AML-193 (cell line): ENCODE measurements at places on chromosomes 5 and 9.

DNA sequence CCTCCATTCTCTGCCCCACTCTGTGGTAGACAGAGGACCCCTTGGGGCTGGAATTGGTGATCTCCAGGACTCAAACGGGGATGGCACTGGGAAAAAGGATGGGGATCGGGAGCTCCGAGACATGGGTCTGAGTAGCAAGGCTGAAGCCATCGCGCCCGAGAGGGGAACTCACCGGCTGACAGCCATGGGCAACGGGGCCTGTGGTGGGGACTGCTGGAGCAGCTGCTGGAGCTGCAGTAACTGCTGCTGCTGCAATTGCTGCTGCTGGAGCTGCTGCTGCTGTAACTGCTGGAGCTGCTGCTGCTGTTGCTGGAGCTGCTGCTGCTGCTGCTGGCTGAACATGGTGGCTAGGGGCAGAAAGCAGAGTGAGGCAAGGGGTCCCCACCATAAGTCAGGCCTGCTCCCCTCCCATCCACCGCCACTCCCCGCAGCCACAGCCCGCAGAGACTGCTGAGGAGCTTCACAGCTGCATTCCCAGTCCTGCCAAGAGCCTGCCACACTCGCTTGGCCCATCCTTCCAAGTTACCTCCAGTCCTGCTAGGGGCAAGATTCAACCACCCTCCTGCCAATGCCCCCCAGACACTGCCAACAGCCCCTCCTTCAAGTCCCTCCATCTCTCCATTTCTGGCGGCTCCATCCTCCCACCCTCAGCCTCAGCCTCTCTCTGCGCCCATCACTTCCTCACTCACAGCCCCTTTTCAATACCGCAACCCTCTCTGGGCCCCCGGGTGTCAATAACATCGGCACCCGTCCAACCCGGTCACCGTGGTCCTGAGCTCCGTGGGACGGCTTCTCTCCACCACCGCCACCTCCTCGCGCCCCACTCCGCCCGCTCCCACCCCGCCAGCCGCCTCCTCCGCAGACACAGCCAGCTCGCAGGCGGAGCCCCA, 611 bp downstream of the CIZ1 start:
- no peak for DNase-seq

- peak; percentile 24 for DNase-seq
Measured at GRCh38 chr9:132877824-132878694, at the start of gene AK8. Gene AK8 (minus strand): TSS chr9:132878284. CDS start chr9:132878255, 29 bp downstream.

DNA sequence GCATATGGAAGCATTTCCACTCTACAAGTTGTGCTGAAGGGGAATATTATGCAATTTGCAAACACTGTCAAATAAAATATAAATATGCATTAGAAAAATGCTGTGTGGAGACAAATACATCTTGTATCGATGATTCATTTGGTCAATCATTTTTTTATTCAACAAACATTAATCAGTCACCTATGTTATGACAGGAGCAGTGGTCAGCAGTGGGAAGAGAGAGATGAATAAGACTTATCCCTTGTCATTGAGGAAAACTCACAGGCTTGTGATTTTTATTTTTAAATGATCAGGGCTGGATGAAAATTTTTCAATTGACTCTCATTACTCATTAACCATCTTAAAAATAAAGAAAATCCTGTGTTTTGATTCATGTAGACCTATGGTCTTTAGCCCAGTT, 574.1 kb downstream of the ACTL7B start:
- DNase-seq = no peak

GRCh38 chr5:143913008-143913752, 101.2 kb downstream of the HMHB1 start:
- DNase-seq = no peak

DNA sequence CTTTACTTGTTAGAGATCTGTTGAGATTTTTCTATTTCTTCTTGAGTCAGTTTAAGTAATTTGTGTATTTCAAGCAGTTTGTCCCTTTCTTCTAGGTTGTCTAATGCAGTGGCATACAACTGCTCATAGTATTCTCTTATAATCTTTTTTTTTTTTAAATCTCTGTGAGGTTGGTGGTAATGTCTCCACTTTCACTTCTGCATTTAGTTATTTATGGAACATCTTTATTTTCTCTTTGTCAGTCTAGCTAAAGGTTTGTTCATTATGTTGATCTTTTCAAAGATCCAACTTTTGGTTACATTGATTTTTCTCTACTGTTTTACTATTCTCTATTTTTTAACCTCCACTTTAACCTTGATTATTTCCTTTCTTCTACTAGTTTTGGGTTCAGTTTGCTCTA, 13.8 kb downstream of the FOXE1 start:
- no peak for DNase-seq

DNA sequence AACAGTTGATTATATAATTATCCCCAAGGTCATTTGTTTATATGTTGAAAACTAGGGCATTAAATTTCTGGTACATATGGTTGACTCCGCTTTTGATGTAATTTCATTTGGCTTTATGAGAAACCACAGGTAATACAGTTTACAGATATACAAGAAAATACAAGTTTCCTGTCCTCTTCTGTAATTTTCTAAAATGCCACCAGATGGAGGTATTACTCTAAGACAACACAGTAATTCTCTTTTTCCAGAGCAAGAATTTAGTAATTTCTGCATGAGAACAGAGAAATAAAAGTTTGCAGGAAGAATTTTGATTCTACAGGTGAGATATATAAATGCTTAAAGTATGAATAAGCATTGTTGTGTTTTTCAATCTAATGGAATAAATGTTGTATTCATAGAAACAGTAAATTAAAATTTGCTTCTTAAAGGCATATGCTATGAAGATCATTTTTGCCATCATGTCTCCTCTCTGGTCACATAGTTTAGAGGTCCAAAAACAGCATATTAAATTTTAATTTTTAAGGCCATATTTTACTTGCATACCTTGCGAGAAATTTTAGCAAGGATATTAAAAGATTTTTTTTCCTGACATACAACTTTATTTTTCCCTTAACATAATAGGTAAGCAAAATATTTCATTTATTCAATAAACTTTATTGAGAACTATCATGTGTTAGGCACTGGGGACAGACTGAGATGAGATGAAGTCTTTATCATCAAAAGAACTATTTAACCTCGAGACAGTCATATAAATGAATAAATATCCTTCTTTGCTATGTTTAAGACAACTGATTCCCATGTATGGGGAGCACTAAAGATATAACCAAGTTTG, 22.7 kb downstream of the CHD1 start:
- peak; percentile 54 for DNase-seq

- peak; percentile 62 for DNase-seq
Measured at GRCh38 chr5:137751869-137752491, 2.2 kb downstream of the HNRNPA0 start.

- no peak for DNase-seq
Measured at GRCh38 chr5:110707260-110707844, 19.1 kb downstream of the TMEM232 start.

- no peak for DNase-seq
Measured at GRCh38 chr9:72478966-72479365, 42.4 kb upstream of the TMC1 start.

GRCh38 chr9:4829969-4830368, 37.2 kb downstream of the RCL1 start:
- DNase-seq = no peak

DNA sequence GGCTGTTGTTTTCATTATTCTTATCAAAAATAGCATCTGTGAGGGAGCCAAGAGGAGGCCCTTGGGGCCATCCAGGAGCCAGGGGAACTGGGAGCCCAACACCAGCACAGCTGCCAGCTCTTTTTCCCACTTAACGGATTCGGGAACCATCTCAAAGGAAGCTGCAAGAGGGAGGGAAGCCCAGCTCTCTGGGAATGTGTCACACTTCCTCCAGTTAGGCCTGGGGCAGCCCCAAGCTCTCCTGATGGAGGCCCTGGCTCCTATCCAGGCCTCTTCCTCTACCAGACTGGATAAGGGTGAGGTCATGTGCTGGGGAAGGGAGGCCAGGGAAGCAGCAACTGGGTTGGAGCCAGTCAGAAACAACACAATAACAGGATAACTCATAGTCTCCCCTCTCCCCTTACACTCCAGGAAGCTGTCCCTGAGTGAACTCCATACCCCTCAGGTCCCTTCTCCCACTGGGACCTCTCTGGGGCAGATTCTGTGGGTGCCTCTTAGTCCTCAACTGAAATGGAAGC, 12.7 kb downstream of the CSF2 start:
- DNase-seq = no peak

GRCh38 chr5:111790295-111790694, 33.3 kb upstream of the NREP start:
- DNase-seq = no peak

DNA sequence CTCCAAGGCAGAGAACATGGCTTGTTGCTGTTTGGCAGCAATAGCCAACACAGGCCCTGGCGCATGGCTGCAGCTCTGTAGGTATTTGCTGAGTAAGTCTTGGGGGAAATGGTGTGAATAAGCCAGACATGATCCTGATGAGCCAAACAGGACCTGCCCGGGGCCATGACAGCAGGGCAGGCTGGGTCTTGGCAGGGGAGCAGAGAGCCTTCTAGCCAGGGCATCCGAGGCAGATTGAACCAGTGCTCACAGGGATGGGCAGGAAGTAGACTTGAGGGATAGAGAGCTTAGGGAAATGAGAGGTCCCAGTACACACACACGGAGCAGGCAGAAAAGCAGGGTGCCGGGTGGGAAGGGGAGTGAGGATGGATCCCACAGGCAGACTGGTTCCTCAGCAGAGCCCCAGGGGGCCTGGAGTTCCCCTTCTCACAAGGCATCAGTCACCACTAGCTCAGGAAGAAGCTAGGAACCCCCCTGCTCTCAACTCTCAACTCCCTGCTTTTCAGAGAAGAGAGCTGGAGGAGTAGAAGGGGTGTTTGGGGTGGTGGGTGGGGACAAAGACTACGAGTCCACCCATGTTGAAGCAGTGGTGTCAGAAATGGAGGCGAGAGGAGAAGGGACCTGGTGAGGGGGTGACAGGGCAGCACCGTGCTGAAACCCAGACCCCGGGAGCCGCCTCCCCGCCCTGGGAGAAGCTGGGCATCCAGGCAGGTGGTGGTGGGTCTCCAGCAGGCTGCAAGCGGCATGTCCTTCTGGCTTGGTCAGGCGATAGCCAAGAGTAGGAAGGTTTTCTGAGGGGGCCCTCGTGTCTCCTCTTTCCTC, 111.1 kb downstream of the RGS3 start:
- no peak for DNase-seq

DNA sequence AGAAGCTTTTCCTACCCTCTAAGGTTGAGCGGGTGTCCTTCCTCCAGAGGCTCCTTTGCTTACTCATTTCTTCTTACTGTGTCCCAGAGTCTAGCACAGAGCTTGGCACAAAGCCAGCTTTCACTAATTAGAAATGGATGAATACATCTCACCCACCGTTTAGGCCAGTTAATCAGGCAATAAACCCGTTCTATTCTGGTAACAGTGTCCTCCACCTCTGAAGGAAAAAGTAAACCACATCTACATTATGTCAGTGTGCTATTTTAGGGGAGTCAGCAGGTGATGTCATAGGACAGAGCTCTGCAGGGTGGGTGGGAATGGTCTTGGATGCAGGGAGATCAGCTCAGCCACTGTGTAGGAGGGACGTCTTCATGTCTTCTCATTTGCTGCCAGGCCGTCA, 109.2 kb downstream of the OSTF1 start:
- DNase-seq = no peak

DNA sequence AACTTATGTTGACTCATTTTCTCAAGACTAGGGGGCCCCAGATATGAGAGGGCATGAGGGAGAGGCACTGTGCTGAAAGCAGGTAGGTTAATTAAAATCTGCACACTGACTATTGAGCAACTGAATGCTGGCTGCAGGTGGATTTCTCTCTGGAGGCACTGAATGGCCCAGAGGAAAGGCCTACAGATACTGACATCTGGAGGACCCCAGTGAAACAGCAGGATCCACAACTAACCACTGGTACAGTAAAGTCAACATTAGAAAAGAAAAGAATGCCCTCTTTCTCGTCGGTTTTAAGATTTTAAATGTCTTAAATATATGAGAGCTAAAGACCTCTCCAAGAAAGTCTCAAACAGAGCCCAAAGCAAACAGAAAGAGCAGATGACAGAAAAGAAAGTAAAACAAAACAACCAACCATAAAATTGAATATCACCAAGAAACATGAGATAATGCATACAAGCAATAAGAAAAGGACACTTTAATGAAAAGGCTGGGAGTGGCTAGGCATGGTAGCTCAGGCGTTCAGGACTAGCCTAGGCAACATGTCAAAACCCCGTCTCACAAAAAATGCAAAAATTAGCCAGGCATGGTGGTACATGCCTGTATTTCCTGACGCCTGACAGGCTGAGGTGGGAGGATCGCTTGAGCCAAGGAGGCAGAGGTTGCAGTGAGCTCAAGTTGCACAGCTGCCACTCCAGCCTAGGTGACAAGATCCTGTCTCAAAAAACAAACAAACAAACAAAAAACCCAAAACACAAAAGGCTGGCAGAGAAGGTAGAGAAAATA, 43.3 kb downstream of the PUM3 start:
- DNase-seq = no peak

DNA sequence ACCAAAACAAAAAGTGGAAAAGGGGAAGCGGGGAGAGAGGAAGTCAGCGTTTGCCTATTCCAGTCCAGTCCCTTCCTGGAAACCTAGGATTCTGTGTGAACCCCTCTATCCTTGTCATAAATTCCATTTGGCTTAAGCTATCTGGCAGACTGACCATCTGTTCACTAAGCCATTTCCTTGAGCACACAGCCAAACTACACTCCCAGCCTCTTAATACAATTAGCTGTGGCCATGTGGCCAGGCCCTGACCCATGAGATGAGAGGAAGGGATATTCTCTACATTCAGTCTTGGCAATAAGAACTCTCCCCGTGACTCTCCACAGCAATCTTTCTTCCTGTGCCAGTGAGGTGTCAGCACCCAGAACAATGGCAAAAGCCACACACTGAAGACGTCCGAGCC, 424.8 kb downstream of the TLE1 start:
- no peak for DNase-seq

DNA sequence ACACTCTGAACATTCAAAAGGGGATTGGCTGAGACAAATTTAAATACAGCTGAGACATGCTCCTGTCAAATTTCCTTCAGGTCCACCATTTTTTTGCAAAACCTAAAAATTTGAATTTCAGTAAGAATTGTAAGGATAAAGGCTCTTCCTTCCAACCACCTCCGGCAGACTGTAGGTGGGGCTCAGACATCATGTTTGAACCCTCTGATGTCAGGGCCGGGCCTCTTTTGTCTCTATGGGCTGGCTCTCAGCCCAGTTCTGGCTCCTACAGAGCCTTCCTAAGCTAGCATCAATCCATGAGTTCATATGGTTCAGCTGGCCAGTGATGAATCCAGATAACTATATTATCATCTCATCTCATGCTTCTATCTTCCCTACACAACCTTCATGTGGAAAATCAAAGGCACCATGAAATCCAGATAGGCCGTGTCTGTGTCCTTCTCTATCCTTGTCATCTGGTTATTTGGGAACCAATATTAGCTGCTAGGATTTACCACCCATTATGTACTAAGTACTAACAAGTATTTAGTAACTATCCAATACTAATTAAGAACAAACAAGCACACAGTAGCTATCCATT, 44.2 kb downstream of the NIPSNAP3B start:
- DNase-seq = no peak

- peak; percentile 94 for DNase-seq
Measured at GRCh38 chr5:76402886-76403765, at the start of gene IQGAP2. Gene IQGAP2 (plus strand): TSS chr5:76403285. CDS start chr5:76403546, 261 bp downstream.

DNA sequence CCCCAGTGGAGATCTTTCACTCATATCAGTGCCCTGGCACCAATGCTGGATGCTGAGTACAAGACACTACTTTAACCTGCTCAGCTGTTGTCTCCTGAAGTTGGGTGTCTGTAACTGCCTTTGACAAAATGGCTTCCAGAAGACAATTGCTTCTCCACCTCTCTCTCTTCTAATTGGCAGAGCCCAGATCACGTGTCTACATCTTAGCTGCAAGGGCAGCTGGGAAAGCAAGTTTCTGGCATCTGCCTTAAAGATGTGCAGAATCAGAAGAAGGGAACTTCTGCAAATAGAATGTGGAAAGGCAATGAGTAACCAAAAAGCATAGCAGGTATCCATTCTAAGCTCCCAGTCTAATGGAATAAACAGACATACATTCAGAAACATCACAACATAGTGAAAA, 81.1 kb downstream of the PDZD2 start:
- no peak for DNase-seq
